Femur (tissue), 1 donor: ENCODE measurements at places on chromosomes 2 and 18.

- peak; percentile 11 for DNase-seq
These were observed 218.0 kb downstream of the DYSF start for GRCh38 chr2:71671203-71671854.

DNA sequence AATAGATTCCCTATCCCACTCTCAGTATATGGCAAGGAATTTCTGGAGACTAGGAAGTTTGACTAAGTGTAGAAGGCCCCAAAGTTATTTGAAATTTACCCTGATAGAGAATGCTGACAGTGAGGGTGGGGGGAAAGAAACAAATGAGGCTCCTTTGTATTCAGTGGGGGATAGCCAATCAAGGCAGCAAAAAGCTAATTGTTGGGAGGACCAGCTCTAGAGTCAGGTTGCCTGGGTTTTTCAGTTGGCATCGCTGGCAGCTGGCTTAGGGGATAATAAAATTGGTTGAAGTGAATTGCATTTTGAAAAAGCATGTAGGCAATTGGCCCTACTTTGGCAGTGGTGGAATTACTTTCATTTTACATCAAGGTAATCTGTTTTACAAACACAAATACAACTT lies 79.4 kb upstream of the STAM2 start:
- DNase-seq: no peak

GRCh38 chr2:162148956-162149355 lies 3.1 kb downstream of the GCG start:
- DNase-seq: no peak

- peak; percentile 89 for DNase-seq
These were observed at the start of gene APCDD1 for GRCh38 chr18:10453806-10454680. Gene APCDD1, plus strand, starts transcription at chr18:10454635. Its CDS starts 347 bp downstream, at chr18:10454982.

DNA sequence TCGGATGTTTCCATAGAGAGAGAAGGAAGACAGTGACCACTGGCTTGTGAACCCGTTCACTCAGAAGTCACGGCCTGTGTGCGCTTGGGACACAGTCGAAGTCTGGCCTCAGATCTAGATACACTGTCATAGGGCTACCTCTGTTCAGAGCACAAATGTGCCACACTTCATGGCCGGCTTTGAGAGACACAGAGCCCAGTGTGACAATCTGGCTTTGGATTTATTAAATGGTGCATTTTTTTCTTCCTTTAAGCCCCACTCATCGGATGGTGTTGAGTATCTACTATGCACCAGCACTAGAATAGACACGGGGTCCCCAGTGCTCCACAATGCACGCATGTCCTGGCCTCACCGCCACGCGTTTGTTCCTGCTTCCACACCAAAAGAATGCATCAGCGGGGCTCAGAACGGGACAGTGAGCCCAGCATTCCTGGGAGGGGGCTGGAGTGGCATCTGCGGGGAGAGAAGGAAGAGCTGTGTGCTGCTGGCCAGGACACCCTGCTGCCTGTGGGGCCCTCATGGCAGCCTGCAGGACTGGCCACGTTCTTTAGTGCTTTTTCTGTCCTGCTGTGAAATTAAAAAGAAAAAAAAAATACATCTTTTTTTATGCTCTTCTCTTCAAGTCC lies 738.9 kb upstream of the SALL3 start:
- no peak for DNase-seq

GRCh38 chr2:183729380-183729779 lies 605.1 kb downstream of the NUP35 start:
- DNase-seq: no peak

DNA sequence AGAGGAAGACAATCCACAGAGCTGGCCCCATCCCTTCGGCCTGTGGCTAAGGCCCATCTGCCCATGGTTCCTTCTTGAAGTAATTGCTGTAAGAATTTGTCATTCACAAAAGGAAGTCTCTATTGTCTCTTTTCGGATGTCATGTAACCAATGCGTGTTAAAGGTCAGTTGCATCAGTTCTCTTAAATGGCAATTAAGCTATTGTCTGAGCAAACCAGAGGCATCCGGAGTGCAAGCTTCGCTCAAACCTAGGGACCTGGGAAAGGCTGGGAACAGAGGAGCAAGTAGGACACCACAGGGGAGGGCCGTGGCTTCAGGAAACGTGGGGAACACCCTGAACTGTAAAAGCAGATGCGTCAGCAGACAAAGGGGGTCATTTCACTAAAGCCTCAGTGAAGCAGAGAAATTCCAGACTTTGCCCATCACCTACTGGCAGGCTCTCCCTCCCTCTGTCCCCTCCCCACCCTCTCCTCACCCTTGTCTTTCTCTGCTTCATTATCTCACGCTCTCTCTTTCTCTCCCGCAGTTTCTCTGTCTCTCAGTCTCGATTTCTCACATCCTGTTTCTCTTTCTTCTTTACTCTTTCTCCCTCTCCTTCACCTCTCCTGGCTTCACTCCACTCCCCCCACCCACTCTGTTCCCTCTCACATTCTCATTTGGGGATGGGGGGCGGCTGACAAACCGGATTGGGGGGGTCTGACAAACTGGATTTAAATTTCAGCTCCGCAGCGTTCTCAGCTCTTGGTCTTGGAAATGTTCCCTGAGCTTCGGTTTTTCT lies 204.6 kb upstream of the TNP1 start:
- peak; percentile 63 for DNase-seq

DNA sequence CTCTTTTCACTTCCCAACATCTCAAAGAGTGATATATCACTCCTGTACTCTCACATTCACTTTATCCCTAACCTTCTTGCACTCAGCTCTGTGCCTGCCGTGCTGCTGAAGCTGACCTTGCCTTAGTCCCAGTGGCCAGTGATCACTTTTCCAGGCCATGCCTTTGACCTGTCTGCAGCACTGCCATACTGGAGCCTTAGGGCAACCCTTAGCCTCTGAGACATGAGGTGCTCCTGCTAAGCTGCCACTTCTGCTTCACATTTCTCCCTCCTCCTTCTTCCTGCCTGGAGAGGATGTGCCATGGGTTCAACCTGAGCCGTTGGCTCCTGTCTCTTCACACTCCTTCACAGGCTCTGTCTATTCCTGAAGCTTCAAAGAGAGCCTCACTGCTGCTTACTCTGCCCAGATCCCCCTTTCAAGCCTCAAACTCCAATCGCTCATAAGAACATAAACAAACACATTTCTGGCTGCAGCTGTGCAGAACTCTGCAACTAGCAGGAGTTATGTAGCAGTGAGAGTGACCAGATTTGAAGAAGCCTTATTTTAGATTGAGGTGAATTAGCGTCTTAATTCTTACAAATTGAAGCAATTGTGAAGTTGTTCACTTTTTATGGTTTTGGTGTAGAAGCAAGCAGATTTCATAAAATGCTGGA lies 716.2 kb upstream of the FANCL start:
- DNase-seq: no peak

DNA sequence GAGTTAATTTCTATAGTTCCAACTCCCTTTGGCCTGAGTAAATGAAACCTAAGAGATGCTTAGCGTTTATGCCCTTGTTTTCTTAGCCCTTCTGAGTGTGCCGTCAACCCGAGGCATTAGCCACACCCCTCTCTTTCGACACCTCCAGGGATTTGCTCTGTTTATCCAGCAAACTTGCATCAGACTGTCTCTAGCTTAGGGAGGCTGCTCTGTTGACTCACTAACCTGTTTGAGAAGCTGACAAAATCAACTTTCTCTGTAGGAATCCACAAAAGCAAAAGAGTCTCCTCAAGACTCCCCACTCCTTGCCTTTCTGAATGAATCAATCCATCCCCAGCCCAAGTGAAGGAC lies 317.6 kb downstream of the TNS1 start:
- no peak for DNase-seq

DNA sequence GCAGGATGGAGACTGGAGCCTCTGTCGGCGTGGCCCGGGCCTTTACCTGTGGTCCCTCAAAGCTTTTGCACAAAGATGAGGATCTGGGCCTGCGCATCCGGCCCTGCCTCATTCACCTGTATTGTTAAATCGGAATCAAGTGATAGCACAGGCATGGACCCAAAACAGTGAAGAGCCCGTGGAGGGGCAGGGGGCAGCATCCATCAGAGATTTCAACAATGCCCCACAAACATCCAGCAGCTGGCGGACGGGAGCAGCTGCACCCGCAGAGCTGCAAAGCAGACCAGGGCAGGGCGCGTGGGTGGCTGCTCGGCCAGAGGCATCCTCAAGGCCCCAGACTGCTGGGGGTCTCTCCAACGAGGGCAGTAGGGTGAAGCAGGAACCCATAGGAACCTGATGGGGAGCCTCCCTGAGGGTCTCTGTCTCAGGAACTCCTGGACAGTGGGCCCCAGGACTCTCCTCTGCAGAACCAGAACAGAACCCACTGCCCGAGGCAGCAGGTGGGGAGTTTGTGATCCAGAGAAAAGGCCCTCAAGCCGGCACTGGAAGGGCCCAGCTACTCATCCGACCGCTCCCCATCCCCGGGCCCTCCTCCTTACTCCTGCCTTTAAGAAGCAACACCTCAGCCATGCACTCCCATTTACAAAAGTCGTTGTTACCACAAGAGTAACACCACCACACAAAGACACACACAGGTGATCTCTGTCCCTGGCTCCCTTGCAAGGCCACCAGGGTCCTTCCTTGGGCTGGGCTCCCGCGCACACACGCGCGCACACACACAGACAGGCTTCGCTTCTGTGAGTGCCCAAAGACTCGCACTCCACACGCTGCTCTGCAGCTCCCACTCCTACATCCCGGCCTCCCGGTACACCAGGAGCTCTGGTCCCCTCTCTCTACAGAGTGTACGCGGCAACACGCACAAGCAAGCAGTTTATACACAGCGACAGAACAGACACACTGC lies 28.8 kb downstream of the HDAC4 start:
- no peak for DNase-seq

GRCh38 chr2:24075259-24075658 lies 867 bp downstream of the SF3B6 start:
- DNase-seq: no peak

- no peak for DNase-seq
These were observed 32.8 kb downstream of the MSH6 start for GRCh38 chr2:47815764-47816163.

- no peak for DNase-seq
These were observed 826.6 kb upstream of the POU3F3 start for GRCh38 chr2:104027321-104027720.

- DNase-seq: no peak
These were observed 40.4 kb upstream of the MAL start for GRCh38 chr2:94984964-94985575.

- peak; percentile 32 for DNase-seq
These were observed 9.8 kb upstream of the MREG start for GRCh38 chr2:216023055-216023648.

- DNase-seq: peak; percentile 46
These were observed 1.5 kb upstream of the BCL2L11 start for GRCh38 chr2:111118981-111119821.

GRCh38 chr2:68709421-68709911 lies 25.1 kb upstream of the ARHGAP25 start:
- no peak for DNase-seq

DNA sequence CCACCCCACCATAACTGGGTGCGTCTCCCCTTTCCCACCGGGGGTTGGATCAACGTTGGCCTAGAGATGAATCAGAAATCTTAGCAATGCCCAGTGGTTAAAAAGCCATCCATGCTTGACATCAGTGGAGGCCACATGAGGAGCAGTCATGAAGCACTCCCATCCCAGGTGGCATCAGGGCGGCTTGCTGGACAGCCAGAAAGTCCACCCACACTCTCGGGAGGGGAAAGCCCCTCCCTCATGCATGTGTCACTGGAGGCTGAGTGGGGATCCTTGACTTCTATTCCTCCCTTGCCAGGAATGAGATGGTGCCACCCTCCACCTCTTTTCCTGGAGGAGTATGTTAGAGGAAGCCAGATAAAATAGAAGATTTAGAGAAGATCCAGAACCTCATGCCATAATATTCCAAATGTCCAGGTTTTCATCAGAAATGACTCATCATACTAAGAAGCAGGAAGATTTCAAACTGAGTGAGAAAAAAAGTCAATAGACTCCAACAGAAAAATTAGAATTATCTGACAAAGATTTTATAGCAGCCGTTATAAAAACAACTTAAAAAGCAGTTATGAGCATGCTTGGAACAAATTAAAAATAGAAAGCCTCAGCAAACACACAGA lies 507.1 kb upstream of the ID2 start:
- DNase-seq: no peak

DNA sequence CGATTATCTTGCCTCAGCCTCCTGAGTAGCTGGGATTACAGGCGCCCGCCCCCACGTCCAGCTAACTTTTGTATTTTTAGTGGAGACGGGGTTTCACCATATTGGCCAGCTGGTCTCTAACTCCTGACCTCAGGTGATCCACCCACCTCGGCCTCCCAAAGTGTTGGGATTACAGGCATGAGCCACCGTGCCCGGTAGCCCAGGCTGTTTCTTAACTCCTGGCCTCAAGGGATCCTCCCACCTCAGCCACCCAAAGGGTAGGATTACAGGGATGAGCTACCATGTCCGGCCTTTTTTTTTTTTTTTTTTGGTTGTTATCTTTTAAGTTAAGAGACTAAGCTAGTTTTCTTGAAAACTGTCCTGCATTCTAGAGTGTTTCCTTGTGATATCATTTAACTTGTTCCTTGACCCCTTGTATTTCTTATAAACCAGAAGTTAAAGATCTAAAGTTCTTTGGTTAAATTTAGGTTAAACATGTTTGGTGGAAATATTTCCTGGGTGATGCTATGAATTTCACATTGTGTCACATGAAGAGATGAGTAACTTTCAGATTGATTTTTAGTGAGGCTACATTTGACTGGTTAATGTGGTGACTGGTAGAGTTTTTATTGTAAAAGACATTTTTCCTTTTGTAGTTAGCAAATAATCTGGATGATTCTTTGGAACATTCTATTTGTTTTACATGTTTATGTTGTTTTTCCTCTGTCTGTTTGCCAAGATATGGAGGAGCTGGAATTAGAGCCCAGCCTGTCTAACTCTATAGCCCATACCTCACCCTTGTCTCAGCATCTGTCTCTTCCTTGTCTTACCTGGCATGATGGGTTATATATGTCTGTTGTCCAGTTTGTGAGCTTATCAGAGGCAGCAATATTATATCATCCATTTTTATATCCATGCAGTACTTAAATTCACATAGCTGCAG lies 5.2 kb downstream of the NCAPH start:
- no peak for DNase-seq

GRCh38 chr2:138689705-138690104 lies 90.5 kb downstream of the NXPH2 start:
- no peak for DNase-seq
